Stimulated activated CD8-positive, alpha-beta memory T cell treated with anti-CD3 and anti-CD28 coated beads, Interleukin-15, amount 100 ng/mL, for 4 hours (primary cell): ENCODE measurements at places on chromosomes 13 and 19.

GRCh38 chr19:51559240-51559639 is 11.8 kb upstream of the ZNF175 start:
- no peak for DNase-seq

- DNase-seq = no peak
Measured at GRCh38 chr13:106917024-106917571, 349.2 kb upstream of the ARGLU1 start.

DNA sequence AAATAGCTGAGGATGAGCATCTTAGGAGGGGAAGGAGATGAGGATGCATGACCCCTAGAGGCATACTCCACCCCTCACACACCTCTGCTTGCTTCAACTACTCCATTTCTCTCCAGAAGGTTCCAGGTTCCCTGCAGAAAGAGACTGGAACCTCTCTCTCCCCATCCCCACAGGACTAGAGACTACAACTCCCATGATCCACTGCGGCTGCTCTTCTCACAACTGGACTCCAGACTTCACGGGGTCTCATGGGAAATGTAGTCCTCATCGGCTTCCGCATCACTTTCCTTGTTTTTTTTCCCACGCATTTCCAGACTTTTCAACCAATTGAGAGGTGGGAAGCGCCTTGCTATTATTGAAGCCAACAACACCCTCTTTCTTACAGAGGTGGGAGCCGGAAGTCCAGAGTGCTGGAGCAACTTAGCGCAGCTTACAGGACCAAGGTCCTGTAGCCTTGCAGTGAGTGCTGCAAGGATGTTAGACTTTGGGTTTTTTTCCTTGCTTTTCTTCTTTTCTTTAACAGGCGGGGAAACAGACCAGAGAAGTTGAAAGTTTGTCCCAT is 13.9 kb upstream of the CACNG6 start:
- no peak for DNase-seq

- DNase-seq = no peak
Measured at GRCh38 chr19:44112802-44113137, 429 bp upstream of the ZNF225 start.

DNA sequence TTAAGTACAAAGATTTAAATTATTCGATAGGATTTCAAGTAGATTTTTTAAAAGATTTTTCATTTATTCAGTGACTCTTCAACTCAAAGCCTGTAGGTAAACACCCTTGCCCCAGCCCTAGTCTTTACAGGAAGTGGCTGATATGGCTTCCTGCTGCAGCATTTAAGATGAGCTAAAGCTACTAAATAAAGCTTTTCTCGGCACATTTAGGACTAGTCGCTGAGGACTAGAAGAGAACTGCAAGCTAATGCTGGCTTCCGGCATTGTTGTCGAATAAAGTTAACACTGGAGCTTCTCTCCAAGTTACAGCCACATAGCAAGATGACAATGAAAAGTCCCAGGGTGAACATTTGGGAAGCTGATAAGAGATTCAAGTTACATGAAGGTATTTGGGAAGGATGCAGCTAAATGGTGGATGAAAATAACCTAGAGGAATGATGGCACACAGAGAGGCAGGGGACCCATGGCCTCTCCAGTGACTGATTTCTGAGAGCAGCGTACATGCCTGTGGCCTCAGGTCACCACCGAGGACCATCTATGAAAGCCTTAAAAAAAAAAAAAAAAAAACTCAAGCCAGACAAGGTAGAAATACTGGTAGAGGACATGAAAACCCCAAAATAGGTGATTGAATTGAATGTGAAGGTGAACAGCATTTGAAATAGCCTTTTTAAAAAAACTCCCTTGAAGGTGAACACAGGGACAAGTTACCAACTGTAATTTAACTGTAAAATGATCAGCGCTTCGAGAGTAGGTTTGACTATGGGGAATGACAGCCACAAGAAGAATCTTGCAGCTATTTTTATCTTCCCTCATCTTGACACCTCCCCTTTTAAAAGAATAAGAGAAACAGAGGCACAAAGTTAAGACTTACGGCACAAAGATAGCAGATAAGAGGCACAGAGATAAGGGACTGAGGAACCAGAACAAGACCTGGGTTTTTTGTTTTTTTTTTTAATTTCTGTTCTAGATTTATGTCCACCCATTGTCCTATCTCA is 155.4 kb downstream of the DCT start:
- DNase-seq = peak; percentile 19

- no peak for DNase-seq
Measured at GRCh38 chr19:33736158-33736557, 60.5 kb upstream of the KCTD15 start.

GRCh38 chr13:91894316-91894715 is 495.9 kb downstream of the GPC5 start:
- no peak for DNase-seq

GRCh38 chr13:68057836-68058235 is 827.7 kb upstream of the PCDH9 start:
- no peak for DNase-seq

DNA sequence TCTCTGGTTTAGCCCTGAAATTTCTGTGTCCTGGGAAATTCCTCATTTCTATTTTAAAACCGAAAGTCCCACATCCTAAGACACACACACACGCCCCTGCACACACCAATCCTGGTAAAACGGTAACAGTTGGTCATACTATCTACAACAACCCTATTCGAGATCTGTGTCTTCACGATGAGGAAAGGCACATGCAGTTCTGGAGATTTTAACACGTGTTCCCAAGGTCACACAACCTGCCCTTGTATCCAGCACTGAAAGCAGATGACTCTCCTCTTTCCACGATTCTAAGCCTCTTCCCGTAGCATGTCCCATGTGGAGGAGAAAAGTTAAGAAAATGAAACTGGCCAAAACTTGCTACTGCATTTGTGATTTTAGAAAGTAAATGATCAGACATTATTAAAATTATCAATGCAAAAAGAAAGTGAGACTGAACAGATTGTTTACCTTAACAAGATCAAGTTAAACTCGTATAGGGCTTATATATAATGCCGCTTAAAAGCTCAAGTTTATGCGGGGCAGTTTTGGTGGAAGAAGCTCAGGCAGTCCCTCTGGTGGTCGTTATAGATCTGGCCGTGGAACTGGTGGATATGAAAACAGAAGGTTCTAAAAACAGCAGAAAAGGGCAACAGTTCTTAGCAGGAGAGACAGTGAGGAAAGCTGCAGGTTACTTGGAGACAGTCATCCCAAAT is 32.7 kb downstream of the VSTM1 start:
- DNase-seq = no peak

GRCh38 chr13:37495046-37495445 is 103.5 kb downstream of the POSTN start:
- no peak for DNase-seq

DNA sequence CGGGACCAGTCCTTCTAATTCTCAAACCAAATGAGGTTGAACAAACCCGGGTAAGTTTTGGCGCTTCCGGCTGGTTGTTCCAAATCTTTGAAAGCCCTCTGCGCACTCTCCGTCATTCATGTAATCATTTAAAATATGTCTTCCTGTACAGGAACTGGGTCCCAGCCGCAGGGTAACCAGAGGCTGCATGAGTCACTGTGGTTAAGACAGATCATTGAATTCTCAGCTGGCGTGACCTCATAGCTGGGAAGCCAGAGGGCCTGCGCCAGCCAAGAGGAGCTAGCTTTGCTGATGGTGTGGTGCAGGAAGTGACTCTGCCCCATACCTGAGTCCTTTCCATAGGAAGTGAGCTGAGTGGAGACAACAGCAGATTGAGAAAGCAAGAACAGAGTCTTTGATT is 135.2 kb downstream of the TSHZ3 start:
- DNase-seq = peak; percentile 71

DNA sequence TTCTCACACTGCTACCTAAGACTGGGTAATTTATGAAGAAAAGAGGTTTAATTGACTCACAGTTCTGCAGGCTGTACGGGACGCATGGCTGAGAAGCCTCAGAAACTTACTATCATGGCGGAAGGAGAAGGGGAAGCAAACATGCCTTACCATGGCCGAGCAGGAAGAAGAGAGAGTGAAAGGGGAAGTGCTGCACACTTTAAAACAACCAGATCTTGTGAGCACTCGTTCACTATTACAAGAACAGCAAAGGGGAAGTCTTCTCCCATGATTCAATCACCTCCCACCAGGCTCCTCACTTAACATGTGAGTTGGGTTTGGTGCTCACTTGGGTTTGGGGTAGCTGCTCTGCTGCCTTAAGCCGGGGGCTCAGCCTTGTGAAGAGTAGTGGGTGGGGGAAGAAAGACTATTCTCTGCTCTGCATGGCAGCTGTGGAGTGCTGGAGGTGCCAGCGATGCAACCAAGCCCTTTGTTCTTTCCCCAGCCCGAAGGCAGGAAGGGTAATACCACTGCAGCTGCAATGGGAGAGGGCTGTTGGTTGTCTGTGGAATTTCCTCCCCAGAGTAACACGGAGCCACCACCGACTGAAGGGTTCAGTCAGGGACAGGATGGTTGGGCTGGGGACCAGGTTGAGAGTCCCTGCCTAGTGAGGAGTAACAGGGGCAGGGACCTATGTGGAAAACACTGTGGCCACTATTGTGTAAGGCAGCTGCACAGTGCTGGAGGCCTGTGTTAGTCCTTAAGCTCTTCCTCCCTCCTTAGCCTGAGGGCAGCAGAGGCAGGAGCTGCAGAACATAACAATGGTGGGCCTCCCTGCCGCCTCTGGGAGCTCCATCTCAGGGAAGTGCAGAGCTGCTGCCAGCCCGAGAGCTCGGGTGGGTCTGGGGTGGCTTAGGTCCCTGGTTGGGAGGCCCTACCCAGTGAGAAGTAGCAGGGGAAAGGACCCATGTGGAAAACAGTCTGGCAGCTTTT is 1262.5 kb downstream of the EFNB2 start:
- DNase-seq = no peak
